ENCODE measurements at places on chromosomes 3 and 15. TPM values are rescaled to one million over a fixed set of nuclear protein-coding genes. Genes with fewer than 3 reads are reported as not detected.

GRCh38 chr15:31498329-31498728 lies 171.7 kb downstream of the KLF13 start:
- H3K27ac ChIP-seq = no peak overlapping the region
- no peaks in the 10 kb centered on the region for H3K4me1 ChIP-seq
- no peaks in the 10 kb centered on the region for H3K27me3 ChIP-seq
- no peak for DNase-seq
- H3K36me3 ChIP-seq = no peaks in the 10 kb centered on the region

- no peak overlapping the region for H3K4me3 ChIP-seq
- H3K27ac ChIP-seq = no peak overlapping the region
- DNase-seq = no peak
Observed at GRCh38 chr3:80676866-80677265, 909.1 kb upstream of the ROBO1 start.

GRCh38 chr3:33826206-33826605 lies 27.8 kb downstream of the PDCD6IP start:
- H3K36me3 ChIP-seq = no peaks in the 10 kb centered on the region
- no peak overlapping the region for H3K4me3 ChIP-seq
- no peaks in the 10 kb centered on the region for H3K4me1 ChIP-seq
- no peaks in the 10 kb centered on the region for H3K27me3 ChIP-seq
- H3K27ac ChIP-seq = no peak overlapping the region

- H3K4me3 ChIP-seq = no peak overlapping the region
- no peak for DNase-seq
- H3K4me1 ChIP-seq = 0 out of 2 replicates have a peak, but pooled peaks cover 3% of the 10 kb centered on the region
- H3K27me3 ChIP-seq = no peaks in the 10 kb centered on the region
- H3K27ac ChIP-seq = no peak overlapping the region
Observed at GRCh38 chr15:51369451-51369761, 28.0 kb downstream of the GLDN start.

GRCh38 chr3:100776746-100777145 lies 67.5 kb downstream of the TFG start:
- no peaks in the 10 kb centered on the region for H3K4me1 ChIP-seq
- no peak for DNase-seq
- no peak overlapping the region for H3K4me3 ChIP-seq
- no peaks in the 10 kb centered on the region for H3K36me3 ChIP-seq
- H3K27ac ChIP-seq = no peak overlapping the region
- H3K27me3 ChIP-seq = no peaks in the 10 kb centered on the region

Gene FGD5
- total RNA-seq = 0.16 TPM

Gene TMEM158
- 0.82 TPM for total RNA-seq

DNA sequence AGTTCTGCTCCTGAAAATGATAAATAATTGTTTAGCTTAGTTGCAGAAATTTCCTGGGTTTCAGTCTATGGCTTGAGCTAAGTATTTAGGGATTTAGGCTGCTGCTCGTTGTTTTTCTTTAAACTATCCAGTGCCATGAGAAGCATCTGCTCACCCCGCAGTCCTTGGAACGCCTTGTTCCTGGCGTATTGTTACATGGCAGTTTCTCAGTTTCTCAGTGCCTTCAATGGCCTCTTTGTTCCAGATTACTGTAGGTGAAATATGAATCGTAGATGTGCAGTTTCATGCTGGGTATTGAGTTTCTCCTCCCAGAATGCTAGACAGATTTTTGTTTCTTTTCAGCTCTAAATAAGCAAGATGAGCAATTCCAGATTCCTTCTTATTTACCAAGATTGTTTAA lies 269.5 kb upstream of the GBE1 start:
- no peaks in the 10 kb centered on the region for H3K4me1 ChIP-seq
- no peak for DNase-seq
- H3K36me3 ChIP-seq = no peaks in the 10 kb centered on the region

- no peaks in the 10 kb centered on the region for H3K27me3 ChIP-seq
- H3K27ac ChIP-seq = no peak overlapping the region
- H3K36me3 ChIP-seq = no peaks in the 10 kb centered on the region
- no peaks in the 10 kb centered on the region for H3K4me1 ChIP-seq
- no peak for DNase-seq
Observed at GRCh38 chr15:81222007-81222406, 25.3 kb downstream of the IL16 start.

- peaks cover 10% of the 10 kb centered on the region for H3K4me1 ChIP-seq
- H3K4me3 ChIP-seq = no peak overlapping the region
- no peak for DNase-seq
- no peaks in the 10 kb centered on the region for H3K36me3 ChIP-seq
Observed at GRCh38 chr3:185484296-185484695, 14.5 kb downstream of the TMEM41A start.

GRCh38 chr3:143084856-143085731 lies 34.5 kb upstream of the CHST2 start:
- no peaks in the 10 kb centered on the region for H3K4me1 ChIP-seq
- H3K27me3 ChIP-seq = no peaks in the 10 kb centered on the region
- DNase-seq = no peak
- H3K36me3 ChIP-seq = no peaks in the 10 kb centered on the region
- no peak overlapping the region for H3K27ac ChIP-seq

Gene GOLGA8S
- not detected for total RNA-seq

Gene CELSR3
- total RNA-seq = 35.4 TPM

DNA sequence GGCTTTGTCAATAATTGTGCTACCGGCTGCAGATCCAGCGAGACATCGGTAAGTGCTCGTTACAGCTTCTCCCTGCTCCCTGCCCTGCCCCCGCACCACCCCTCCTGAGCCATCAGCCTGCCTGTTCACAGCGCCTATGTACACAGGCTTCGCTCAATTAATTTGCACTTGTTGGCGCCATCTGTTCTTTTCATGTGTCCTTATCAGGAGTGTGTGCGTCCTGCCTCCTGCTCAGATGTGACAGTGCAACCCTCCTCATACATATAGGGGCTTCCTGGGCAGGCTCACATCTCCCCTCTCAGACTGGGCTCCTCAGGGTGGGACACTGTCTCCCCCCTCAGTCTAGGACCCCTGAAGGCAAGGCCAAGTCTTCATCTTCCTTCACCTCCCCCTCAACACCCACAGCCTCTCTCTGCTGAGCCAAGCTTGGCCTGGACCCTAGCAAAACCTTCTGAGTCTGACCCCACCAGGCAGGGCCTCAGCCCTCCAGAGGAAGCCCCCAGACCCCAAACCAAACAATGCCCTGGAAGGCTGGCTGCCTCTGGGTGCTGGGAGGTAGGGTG lies 54.9 kb downstream of the CYP11A1 start:
- no peaks in the 10 kb centered on the region for H3K4me1 ChIP-seq
- H3K36me3 ChIP-seq = no peaks in the 10 kb centered on the region
- no peak overlapping the region for H3K4me3 ChIP-seq
- H3K27me3 ChIP-seq = no peaks in the 10 kb centered on the region
- no peak for DNase-seq

Gene CELF6
- not detected for total RNA-seq

GRCh38 chr15:60371175-60372051 lies 26.4 kb downstream of the ANXA2 start:
- no peak for DNase-seq
- peaks cover 3% of the 10 kb centered on the region for H3K36me3 ChIP-seq
- no peaks in the 10 kb centered on the region for H3K27me3 ChIP-seq
- H3K4me1 ChIP-seq = peaks cover 33% of the 10 kb centered on the region
- no peak overlapping the region for H3K27ac ChIP-seq
- H3K4me3 ChIP-seq = no peak overlapping the region

DNA sequence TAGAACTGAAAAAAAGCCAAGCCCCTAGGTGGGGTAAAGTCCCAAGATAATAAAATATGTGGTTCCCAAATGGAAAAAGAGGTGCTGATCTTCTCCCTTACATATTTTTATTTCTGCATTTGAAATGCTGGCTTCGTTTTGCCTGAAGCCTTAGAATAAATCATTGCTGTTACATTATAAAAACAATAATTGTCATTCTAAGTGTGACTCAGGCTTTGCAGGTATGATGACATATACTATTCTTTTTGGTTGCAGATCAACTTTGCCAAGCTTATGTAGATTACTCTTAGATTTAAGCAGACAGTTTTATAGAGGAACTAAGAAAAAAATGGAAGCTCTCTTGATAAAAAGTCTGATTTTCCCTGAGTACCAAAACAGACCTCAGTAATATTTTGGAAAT lies 7.5 kb downstream of the IDH3A start:
- H3K27me3 ChIP-seq = no peaks in the 10 kb centered on the region
- no peak overlapping the region for H3K27ac ChIP-seq
- no peak for DNase-seq
- no peak overlapping the region for H3K4me3 ChIP-seq
- H3K36me3 ChIP-seq = no peaks in the 10 kb centered on the region

DNA sequence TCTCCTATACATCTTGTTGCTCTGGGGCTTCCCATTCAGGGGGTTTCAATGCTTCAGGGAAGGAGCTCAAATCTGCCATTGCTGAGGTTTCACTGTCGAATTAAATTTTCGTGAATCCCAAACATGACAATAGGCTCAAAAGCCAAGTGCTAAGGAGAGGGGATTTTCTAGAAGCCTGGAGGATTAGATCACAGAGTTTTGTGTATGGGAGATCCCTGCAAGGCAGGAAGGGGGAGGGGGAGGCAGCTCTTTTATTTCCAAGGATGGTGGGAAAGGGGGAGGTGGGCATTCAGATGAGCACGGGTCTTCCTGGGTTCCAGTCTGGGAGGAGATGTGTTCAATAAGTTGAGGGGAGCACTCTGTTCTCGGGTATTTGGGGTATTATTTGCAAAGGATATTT lies 69.9 kb upstream of the DLG1 start:
- no peaks in the 10 kb centered on the region for H3K27me3 ChIP-seq
- peaks cover 86% of the 10 kb centered on the region for H3K4me1 ChIP-seq
- H3K4me3 ChIP-seq = no peak overlapping the region
- peak overlapping the region; percentile 21 for H3K27ac ChIP-seq
- no peak for DNase-seq

DNA sequence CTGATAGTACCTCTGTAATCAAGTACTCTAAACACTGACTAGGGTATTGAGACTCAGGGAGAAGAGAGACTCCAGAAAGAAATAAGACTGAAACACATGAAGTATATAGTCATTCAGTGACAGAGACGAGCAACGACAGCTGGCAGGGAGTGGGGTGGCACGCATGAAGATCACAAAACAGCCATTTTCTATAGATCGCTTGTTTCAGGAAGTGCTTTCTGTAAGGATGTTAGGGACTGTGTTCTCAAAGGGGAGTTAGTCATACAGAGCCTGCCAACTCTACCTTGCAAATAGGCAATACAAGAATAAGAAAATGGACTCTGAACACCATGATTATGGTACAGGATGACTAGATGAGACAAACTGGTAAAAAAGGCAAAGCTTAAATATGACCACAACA lies 139.5 kb downstream of the TBL1XR1 start:
- no peaks in the 10 kb centered on the region for H3K27me3 ChIP-seq
- H3K4me3 ChIP-seq = no peak overlapping the region
- H3K4me1 ChIP-seq = no peaks in the 10 kb centered on the region
- H3K27ac ChIP-seq = no peak overlapping the region
- H3K36me3 ChIP-seq = no peaks in the 10 kb centered on the region

GRCh38 chr3:186257866-186258265 lies 104.2 kb downstream of the DGKG start:
- no peak overlapping the region for H3K27ac ChIP-seq
- no peaks in the 10 kb centered on the region for H3K27me3 ChIP-seq
- no peak for DNase-seq
- no peaks in the 10 kb centered on the region for H3K36me3 ChIP-seq

- H3K4me1 ChIP-seq = no peaks in the 10 kb centered on the region
- H3K4me3 ChIP-seq = no peak overlapping the region
- no peak overlapping the region for H3K27ac ChIP-seq
- no peaks in the 10 kb centered on the region for H3K36me3 ChIP-seq
- no peak for DNase-seq
Observed at GRCh38 chr3:135056733-135057310, 261.8 kb downstream of the EPHB1 start.

GRCh38 chr3:143974271-143975238 lies 2.9 kb downstream of the DIPK2A start:
- peak overlapping the region; percentile 75 for H3K27ac ChIP-seq
- no peak for DNase-seq
- H3K27me3 ChIP-seq = no peaks in the 10 kb centered on the region
- H3K36me3 ChIP-seq = no peaks in the 10 kb centered on the region

- H3K4me1 ChIP-seq = peaks cover 56% of the 10 kb centered on the region
- H3K27me3 ChIP-seq = no peaks in the 10 kb centered on the region
- no peak for DNase-seq
- H3K4me3 ChIP-seq = no peak overlapping the region
- no peak overlapping the region for H3K27ac ChIP-seq
Observed at GRCh38 chr3:112688819-112689218, 47.9 kb upstream of the CCDC80 start.

DNA sequence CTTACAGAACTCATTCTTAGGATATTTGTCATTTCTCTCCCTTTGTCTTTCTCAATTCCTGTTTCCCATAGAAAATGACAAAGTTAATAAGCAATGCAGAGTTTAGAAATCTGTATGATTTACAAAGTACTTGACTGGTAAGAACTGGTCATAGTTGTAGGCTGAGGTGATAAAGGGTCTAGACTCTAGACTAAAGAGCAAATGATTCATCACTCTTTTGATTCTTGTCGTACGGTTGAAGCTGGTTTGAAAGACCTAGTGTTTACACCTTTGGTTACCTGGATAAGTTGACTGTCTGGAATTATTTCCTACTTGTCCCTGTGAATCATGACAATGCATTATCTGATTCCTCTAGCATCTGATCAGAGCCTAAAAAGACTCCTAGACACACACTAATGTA lies 58.9 kb upstream of the TP63 start:
- H3K4me1 ChIP-seq = peaks cover 7% of the 10 kb centered on the region
- no peak for DNase-seq
- no peak overlapping the region for H3K27ac ChIP-seq
- no peaks in the 10 kb centered on the region for H3K36me3 ChIP-seq
- H3K27me3 ChIP-seq = no peaks in the 10 kb centered on the region

Gene CD86
- not detected for total RNA-seq

GRCh38 chr15:86312486-86312885 lies 232.8 kb downstream of the AGBL1 start:
- H3K36me3 ChIP-seq = no peaks in the 10 kb centered on the region
- no peak for DNase-seq
- no peak overlapping the region for H3K27ac ChIP-seq
- H3K27me3 ChIP-seq = no peaks in the 10 kb centered on the region
- no peak overlapping the region for H3K4me3 ChIP-seq

Gene ALS2CL
- total RNA-seq = 11.2 TPM

GRCh38 chr3:141366285-141367037 lies 1.8 kb upstream of the ZBTB38 start:
- DNase-seq = peak; percentile 49
- H3K36me3 ChIP-seq = no peaks in the 10 kb centered on the region
- peaks cover 42% of the 10 kb centered on the region for H3K4me1 ChIP-seq
- H3K27ac ChIP-seq = peak overlapping the region; percentile 97

All from Caco-2 (cell line).